ENCODE measurements at places on chromosomes 1 and 21.

GRCh38 chr1:6163973-6164617 lies 16.0 kb downstream of the CHD5 start:
- no peak for DNase-seq

DNA sequence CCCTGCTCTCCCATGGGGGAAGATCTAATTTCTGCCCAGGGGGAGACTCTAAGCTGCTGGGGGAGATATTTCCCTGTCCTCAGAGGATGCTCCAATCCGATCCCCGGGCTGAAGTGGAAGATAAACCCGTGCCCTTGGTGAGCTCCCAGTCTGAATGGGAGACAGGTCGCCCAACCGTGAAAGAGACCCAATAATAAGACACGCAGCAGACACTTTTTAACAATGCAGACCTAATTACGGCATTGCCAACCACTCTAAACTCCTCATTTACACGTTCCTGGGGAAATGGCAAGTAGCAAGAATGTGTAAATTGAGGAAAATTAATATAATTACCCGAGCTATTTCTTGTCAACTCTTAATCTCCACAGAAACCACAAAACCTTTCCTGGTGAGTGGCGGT lies 48.7 kb upstream of the ACTL8 start:
- no peak for DNase-seq

GRCh38 chr1:212161231-212161781 lies 123.9 kb upstream of the PPP2R5A start:
- DNase-seq = no peak

DNA sequence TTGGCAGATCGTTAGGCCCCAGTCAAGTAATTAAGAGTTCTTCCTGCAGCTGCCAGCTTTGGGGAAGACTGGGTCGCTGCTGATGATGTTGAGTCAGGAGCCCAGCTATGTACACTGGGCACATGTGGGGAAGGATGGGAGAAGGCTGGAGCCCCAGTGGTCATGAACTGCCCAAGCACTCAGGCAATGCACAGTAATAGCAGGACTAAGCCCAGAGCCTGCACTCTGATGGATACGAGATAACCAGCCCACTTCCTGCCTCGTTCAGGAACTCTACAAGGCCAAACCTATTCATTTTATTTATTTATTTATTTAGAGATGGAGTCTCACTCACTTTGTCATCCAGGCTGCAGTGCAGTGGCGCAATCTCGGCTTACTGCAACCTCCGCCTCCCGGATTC lies 81.1 kb upstream of the BTG3 start:
- DNase-seq = no peak

DNA sequence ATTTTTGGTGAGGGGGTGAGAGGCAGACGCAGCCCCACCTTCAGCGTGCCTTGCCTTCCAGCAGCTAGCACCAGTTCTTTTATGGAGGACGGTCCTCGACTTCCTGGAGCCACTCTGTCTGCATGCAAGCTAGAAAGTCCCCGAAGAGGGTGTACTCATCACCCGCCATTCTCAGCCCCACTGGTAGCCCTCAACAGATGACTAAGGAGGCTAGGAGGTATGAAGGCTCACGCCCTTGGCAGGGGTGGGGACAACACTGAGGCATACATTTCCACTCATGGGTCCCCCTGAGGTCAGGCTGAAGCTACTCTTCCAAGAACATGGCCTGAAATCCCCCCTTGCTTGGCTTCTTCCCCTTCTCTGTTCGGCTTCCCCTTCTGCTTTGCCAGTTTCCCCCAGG lies 8.9 kb upstream of the PTPRF start:
- DNase-seq = no peak

DNA sequence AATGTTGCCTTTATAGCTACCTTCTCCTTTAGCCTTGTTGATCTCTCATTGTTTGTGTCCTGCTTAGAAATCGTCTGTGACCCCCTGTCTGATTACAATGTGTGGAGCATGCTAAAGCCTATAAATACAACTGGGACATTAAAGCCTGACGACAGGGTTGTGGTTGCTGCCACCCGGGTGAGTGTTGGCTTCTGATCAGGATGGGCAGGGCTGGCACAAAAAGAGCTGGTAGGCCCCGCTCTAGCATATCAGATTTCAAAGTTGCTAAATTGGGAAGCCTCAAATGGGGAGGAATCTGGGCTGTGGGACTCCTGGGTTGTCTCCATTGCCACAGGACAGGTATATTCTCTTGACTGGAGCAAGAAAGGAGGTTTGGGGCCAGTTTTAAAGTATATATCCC lies 8.4 kb downstream of the NCSTN start:
- no peak for DNase-seq

- no peak for DNase-seq
Observed at GRCh38 chr1:67719329-67720196, 34.6 kb downstream of the GADD45A start.

DNA sequence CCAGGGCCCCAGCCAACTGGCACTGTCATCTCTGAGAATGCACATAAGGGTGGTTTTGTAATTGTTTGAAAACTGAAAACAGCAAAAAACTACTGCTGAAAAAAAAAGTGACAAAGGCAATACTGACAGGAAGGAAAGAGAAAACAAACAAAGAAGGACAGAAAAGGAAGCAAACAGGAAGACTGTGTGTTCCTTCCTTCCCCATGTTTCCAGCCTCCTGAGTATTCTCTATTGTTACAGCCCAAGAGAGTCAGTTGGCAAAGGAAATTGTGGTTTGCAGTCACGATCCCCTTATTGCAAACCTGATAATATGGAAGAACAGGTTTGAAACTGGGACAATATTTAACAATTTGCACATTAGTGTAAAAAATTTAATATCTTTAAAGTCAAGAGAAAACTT lies 1177.6 kb downstream of the PLA2G4A start:
- no peak for DNase-seq

- DNase-seq = no peak
Observed at GRCh38 chr1:115641762-115642167, at the start of gene VANGL1. Gene VANGL1 (plus strand): TSS chr1:115641970. CDS start chr1:115651414, 9,444 bp downstream.

- DNase-seq = no peak
Observed at GRCh38 chr1:6888268-6888667, 103.0 kb downstream of the CAMTA1 start.

- no peak for DNase-seq
Observed at GRCh38 chr1:201028461-201028889, 5.0 kb upstream of the KIF21B start.

- no peak for DNase-seq
Observed at GRCh38 chr1:63747445-63747844, 26.4 kb upstream of the ROR1 start.

DNA sequence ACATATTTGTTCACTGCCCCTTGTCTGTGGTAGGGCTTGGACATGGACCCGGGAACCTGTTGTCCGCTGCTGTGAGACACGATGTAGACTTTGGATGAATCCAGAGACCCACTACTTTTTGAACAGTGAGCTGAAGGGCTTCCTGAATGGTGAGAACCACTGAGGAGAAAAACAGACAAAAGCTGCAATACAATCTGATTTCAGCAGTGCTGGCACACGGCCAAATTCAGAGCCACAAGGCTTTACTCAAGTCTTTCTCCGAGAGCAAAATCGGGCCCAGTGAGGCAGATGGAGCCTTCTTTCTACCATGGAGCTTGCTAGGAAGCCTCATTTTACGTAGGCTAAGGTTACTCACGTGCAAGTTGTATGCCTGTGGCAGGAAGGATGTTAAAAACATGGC lies 197.6 kb downstream of the SIPA1L2 start:
- no peak for DNase-seq

GRCh38 chr1:239675735-239676134 lies 289.4 kb downstream of the CHRM3 start:
- DNase-seq = no peak

- DNase-seq = no peak
Observed at GRCh38 chr1:205962821-205963221, 19.6 kb upstream of the SLC26A9 start.

DNA sequence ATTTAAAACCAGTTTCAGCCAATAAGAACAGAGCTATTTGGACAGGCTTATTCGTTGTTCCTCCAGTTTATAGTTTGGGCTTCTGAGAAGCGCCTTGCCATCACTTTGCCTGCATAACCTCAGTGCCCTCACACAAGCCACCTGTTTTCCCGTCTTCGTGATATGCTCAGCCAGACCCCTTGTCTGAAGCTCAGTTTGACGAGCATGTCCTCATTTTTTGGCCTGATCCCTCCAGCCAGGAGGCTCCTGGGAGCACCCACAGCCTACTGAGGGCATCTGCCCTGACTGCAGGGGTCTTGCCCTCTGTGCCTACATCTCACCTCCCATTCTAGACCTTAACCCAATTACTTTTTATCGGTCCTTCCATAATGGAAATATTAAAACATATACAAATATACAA lies 95.3 kb downstream of the ADARB1 start:
- DNase-seq = no peak

DNA sequence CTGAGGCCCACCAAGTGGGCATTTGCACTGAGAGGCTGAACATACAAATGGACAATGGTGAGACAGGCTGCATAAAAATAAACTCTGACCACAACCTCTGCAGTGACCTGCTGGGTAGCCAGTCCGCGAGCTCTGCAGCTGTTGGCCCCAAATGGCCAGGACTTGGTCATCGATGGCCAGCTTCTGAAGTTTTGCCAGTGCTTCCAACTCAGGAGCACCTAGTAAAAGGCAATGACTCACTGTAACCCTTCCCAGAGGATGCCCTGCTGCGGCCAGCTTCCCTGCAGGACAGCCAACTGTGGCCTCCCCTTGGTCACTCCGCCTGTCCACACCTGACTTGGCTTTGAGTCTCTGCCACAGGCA lies 185.4 kb downstream of the DYRK1A start:
- no peak for DNase-seq

- no peak for DNase-seq
Observed at GRCh38 chr1:198220428-198220827, 63.6 kb downstream of the NEK7 start.

DNA sequence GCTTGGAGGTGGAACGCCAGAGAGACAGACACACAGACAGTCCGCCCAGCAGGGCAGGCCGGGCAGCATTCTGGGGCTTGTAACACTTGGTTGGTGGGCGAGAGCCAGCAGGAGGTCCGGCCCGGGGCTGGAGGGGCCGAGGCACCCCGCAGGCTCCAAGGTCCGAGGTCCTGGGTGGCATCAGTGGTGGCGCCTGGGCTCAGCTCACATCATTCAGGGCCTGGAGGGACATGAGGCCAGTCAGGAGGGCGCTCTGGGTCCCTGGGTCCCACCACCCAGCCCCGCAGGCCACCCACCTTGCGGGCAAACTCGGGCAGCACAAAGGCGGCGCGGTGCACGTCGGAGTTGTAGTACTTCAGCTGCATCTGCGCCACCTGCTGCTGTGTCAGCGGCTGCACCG lies 5.2 kb downstream of the SRM start:
- DNase-seq = no peak

- no peak for DNase-seq
Observed at GRCh38 chr1:243903895-243904294, 53.9 kb upstream of the AKT3 start.

GRCh38 chr1:184590163-184590750 lies 164.4 kb downstream of the EDEM3 start:
- no peak for DNase-seq

- no peak for DNase-seq
Observed at GRCh38 chr1:23286401-23286800, 57.7 kb downstream of the HNRNPR start.

DNA sequence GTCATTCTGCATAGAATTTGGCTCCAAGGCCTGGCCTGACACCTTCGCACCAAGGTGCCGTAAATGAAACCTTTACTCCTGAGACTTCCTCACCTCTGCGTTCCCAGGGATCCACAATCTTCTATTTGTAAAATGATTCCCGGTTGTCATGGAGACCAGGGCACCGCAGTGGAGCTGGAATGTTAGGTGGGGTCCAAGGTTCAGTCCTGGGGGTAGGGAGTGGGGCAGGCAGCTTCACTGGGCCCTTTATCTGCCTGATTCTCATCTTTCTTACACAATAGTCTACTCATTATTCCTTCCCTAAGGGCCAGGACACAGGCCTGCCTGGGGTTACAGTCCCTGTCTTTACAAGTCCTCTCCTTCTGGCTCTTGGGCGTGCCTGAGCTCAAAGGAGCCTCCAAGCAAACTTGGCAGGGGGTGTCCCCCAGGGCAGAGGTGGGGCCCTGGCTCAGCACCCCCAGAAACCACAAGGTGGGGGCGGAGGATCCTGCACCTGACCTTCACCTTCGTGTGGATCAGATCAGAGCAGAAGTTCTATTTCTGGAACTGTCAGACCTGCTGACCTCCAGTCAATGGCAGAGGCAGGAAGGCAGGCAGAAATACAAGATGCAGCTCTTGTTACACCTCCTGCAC lies 51.1 kb downstream of the RIPK4 start:
- DNase-seq = no peak

DNA sequence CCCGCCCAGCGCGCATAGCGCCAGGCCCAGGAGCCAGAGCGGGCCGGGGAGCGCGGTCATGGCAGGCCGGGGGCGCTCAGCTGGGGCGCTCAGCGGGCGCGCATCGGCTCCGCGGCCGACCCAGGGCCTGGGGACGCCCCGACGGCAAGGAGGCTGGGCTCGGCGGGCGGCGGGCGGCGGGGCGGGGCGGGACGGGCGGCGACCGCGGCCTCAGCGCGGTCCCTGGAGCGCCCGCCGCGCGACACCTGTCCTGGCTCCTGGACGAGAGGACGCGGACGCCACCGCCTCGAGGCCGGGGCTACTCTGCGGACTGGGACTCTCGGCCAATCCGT lies 273 bp downstream of the BMP8B start:
- DNase-seq = no peak

DNA sequence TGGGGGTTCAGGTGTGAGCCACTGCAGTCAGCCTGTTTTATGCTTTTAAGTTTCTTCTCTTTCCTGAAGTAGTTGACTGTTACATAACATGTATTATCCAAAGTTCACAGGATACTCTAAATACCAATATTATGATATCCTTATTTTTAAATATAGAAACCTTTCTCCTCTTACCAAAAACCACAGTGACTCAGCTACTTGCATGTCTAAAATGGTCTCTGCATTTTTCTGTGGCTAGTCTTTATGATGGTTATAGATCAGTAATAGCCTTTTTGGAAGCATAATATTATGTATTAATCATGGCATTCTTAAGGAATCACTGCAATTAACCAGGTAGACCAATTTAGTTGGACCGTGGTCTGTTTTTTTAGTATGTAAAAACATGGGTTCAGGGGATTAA lies 210.8 kb upstream of the CACYBP start:
- DNase-seq = no peak

DNA sequence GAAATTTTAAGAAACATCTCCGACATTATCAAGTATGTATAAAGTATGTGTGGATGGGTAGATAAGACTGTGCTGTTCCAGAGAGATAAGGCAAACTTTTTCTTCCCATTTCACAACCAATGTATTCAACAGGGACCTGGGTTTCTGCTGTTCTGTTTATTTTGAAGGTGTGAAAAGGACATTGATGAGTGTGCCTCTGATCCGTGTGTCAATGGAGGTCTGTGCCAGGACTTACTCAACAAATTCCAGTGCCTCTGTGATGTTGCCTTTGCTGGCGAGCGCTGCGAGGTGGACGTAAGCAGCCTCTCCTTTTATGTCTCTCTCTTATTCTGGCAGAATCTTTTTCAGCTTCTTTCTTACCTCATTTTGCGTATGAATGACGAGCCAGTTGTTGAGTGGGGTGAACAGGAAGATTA lies 174.0 kb downstream of the CRB1 start:
- no peak for DNase-seq

DNA sequence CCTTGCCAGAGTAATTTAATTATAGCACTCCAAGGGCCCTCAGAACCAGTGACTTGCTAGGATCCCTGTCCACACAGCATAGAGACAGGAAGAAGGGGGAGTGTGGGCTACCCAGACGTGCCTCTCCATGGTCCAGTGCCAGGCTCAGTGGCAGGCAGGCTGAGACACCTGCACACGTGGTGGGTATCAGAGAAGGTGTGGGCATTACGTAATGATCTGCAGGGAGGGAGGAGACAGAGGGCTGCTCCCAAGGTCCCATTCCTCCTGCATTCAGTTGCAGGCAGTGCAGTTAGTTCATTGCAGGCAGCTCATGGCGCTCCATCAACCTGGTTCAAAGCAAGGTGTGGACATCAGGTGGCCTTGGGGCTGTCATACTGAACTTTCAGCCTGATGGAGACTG lies 49.9 kb downstream of the C8B start:
- DNase-seq = no peak

Data from DMS79 (cell line).